Stimulated activated CD4-positive, alpha-beta T cell treated with anti-CD3 and anti-CD28 coated beads, Interleukin-2, amount 100 ng/mL, for 4 hours (primary cell): ENCODE measurements at places on chromosomes 3 and 15.

DNA sequence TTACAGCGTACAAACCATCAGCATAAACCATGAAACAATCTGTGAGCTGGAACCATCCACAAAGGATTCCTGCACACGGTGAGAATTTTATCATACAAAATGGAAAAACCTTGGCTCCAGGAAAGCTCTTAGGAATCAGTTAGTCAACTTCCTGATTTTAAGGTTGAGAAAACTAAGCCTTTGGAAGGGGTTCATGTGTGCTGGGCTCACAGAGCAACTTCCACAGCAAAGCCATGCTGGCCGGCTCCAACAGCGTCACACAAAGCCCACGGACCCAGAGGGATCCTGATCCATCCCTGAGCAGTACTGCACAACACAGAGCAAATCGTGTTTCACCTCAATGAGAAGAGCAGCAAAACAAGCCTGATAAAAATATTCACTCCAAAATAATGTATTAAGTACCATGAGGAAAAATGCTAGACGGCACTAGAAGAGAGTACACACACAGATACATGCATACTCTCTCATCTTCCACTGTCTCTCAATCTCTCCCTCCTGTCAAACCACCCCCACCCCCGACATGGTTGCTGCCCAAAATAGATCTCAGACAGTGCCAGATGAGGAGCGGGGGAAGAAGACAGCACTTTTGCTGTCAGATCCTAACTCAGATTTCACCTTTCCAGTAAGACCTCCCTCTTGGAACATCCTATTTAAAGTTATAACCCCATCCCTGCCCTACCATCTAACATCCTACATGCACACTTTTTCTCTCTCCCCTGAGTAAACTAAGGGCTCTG, 58.6 kb downstream of the MB21D2 start:
- DNase-seq, result no peak

- no peak for DNase-seq
These were observed 17.1 kb upstream of the HEG1 start for GRCh38 chr3:125072749-125073389.

GRCh38 chr15:90864507-90864906, 3.9 kb upstream of the FURIN start:
- no peak for DNase-seq

DNA sequence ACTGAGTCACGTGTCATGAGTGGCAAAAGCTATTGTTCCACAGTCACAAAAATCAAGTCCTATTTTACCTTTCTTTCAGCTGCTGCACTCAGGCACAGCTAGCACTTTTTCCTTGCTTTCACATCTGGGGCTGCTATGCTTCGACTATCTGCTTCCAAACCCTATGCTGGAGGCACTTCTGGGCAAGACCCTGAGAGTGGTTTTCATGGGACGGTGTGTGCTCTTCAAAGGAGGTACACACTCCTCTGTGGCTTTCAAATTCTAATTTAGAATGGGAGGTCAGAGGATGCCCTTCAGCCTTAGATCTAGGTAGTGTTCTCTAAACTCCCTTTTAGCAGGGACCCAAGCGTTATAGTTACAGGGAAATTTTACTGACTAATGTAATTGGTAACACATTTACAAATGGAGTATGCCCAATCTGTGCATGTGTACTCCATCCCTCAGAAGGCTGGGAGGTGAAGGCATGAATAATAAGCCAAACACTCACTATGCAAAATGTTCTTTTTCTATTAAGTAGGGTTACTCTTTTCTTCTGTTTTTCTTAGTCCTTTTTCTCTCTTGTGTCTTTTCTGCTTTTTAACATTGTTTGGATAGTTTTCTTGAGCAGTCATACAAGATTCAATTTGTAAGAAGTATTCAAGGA, 188.3 kb downstream of the LSAMP start:
- DNase-seq, result no peak

DNA sequence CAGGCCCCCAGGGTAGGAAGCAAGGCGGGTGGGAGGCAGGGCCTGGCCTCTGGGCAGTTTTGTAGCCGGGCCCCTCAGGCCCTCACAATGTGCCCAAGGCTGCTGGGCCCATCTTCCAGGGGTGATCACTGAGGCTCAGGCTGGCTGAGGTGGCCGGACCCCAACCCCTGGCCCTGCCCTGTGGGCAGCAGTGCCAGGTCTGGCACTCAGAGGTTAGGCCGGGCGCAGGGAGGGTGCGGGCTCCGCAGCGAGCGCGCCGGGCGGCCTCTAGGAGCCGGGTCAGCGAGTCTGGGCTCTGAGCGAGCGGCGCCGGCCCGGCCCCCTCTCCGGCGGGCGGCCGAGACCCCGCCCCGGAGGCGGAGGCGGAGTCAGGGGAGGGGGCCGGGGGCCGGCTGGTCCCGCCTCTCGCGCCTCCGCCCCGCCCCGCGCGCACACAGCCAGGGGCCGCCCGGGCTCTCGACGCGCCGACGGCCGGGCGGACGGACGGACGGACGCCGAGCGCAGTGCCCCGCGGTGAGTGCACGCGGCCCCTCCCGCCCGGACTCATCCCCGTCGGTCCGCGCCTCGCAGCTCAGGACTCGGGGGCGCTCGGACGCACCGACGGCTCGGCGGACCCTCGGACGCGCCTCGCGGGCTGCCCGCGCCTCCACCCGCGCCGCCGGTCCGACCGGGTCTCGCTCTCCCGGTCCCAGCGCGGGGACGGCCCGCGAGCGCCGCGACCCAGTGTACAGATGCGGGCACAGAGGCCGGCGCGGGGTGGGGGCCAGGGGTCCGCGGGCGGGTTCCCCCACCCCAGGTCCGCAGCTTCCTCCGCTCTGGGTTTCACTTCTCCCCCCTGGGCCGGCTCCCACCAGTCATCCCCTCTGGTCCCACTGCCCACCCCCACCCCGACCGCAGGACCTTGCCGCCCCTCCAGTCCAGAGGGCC, at the start of gene FBLN2:
FBLN2 (plus strand) TSS at position 430 of the 927 bp plus-strand sequence. CDS start 21,231 bp downstream, outside the sequence.
- DNase-seq, result no peak

DNA sequence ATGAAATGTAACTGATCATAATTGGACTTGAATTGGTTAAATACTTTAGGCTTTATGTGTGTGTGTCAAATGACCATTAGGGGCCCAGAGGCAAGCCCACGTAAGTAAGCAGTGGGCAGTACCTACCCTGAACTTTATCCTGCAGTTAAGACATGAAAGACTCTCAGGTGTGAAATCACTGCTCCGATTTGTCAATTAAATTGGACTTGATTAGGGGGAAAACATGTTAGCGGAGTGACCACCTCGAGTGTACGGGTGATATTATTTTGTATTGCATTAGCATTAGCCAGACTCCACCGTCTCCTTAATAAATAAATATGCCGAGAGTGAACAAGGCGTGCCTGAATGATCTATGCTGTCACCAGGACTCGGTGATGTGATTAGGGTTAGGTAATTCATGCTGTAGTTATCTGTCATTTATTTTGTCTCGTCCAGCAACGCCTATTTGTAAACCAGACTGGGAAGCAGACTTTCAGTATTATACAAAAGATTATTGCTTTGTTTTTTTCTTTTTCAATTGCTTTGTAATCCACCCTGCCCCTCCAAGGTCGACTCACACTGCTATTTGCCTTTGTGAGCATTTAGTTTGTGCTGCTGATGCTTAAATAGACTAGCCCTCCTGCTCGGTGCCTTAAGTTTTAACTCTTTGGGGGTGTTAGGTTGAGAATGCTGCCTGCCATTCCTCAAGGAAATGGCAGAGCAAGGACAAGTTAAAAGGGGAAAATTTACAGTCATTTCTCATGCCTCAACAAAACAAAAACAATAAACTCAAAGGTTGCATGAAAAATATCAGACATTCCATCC, 1.8 kb downstream of the RBMS3 start:
- no peak for DNase-seq

GRCh38 chr15:22956257-22956977, 23.8 kb downstream of the CYFIP1 start:
- DNase-seq, result no peak

- no peak for DNase-seq
These were observed 111.1 kb upstream of the CBLB start for GRCh38 chr3:105979961-105980360.

- no peak for DNase-seq
These were observed 60.4 kb upstream of the CHD2 start for GRCh38 chr15:92839696-92840095.

GRCh38 chr3:134353831-134354611, 20.2 kb downstream of the AMOTL2 start:
- no peak for DNase-seq

GRCh38 chr3:126484148-126484547, 8.5 kb upstream of the ZXDC start:
- no peak for DNase-seq

DNA sequence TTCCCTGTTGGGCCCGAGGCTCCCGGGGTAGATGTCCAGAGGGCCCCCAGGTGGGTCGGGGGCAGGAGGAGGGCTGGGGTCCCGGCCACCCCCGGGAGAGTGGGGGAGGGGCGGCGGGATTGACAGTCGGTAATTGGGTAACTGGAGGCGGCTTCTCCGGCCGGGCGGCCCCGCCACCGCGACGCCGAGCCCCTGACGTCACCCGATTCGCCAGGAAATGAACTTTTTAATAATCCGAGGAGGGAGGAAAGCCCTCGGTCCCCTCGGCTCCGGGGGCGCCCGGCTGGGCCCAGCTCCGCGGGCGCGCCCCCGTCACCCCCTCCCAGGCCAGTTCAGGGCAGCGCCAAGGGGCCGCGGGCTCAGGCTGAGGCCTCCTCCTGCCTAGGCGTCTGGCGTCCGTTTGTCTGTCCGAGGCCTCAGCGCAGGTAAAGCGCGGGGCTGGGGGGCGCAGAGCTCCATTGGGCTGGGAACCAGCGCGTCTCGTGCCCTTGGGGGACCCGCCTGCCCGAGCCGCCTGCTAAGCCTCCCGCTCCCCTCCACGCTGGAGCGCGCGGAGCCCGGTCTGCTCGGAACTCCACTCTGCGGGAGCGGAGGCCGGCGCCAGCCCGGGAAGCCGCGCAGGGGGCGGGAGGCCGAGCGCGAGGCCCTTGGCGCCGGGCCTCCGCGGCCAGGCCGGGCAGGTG, 3.9 kb downstream of the GATA2 start:
- DNase-seq, result no peak

DNA sequence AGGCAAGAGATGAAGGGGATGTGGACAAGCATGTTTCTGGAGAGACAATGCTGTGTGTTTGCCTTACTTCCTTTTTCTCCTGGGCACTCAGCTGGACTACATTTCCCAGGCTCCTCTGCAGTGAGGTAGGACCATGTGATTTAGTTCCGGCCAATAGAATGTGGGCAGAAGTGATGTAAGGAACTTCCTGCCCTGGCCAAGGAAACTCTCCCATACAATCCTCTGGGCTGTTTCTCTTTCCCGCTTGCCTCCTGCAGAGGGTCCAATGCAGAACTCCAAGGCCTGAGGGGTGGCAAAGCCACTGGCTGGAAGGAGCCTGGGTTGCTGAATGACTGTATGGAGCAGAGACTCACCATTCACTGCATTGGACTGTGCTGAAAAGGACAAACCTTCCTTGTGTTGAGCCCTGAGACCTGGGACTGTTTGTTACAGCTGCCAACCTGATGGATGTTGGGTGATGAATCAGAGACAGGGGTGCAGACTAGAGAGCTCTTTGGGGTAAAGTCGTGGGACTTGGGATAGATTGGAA, 82.7 kb upstream of the SLC6A6 start:
- no peak for DNase-seq
